ENCODE measurements at places on chromosomes 4 and X.

GRCh38 chr4:150600812-150601445 is 19.0 kb downstream of the MAB21L2 start:
- no peak for DNase-seq

GRCh38 chr4:7395645-7396044 is 39.1 kb downstream of the PSAPL1 start:
- no peak for DNase-seq

GRCh38 chr4:153788413-153789276 is at the start of gene SFRP2:
Gene SFRP2 (minus strand): TSS chr4:153789083. CDS start chr4:153788835, 248 bp downstream.
- no peak for DNase-seq

- no peak for DNase-seq
These were observed 40.8 kb downstream of the RHOXF2B start for GRCh38 chrX:120036704-120037103.

DNA sequence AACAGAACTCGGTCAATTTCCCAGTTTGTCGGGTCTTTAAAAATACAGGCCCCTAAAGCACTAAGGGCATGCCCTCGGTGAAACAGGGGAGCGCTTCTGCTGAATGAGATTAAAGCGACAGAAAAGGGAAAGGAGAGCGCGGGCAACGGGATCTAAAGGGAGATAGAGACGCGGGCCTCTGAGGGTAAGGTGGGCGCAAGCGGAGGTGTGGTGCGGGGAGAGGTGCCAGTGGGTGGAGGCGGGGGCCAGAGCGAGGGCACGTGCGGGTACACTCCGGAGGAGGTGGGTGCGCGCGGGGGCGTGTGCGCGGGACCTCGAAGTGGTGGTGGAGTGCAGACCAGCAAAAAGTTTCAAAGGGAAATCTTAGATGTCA is 787 bp upstream of the TET2 start:
- no peak for DNase-seq

DNA sequence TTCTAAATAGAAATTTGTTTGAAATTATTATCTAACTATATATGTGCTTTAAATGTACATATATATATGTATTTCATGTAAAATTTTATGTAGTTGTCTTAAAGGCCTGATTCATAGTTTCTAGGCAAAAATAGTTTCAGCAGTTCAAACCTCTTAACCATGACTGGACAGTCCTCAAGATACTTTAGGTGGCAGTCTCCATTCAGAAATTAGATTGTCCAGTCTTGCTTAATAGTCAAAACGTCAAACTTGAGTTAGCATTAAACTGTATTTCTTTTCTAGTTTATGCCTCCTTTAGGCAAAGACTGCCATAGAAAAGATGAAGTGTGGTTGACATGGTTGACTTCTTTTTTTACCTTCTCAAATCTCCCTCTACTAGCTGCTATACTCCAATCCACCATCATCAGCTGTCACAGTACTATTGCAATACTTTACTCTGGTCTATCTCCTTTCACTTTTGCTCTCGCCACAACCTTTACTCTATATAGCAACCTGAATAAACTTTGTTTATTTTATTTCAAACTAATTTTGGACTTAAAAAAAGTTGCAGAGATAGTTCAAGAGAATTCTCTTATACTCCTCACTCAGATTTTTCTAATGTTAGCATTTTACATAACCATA is 395.6 kb upstream of the DIPK2B start:
- DNase-seq: no peak

DNA sequence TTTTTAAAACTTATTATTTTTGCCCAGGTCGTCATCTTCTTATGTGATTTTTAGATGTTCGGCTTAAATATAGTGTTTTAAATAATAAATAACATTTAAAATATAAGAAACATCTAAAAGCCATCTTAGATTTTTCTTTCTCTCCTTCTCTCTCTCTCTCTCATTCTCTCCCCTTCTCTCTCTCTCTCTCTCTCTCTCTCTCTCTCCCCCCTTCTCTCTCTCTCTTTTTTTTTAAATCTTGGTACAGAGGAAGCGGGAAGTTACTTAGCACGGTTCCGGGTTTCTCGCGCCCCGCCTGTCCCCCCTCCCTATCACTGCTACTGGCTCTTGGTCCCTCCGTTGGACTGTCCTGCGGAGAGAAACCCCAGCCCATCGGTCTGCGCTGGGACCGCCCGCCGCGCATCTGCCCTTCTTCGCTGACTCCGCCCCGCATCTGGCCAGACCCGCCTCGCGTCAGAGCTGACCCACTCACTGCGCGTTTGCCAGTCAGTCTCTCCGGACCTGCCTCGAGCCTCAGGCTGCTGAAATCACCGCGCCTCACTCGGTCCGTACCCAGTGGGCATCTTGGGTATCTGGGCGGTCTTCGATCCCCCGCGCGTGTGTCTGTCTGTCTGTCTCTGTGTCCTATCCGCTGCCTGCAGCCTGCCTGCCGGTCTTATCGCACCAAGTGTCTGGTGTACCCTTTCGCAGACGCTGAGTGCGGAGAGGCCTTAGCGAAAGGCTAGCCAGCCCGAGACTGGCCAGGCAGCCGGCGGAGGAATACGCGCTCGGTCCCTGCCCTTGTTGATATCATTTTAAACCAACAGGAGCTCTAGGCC is at the start of gene PABPC5:
PABPC5 (plus strand) TSS at position 489 of the 818 bp plus-strand sequence. CDS start 739 bp downstream, outside the sequence.
- DNase-seq: no peak

GRCh38 chr4:94819371-94820168 is 61.8 kb downstream of the BMPR1B start:
- DNase-seq: no peak
